ENCODE measurements at places on chromosomes 7 and 10.

DNA sequence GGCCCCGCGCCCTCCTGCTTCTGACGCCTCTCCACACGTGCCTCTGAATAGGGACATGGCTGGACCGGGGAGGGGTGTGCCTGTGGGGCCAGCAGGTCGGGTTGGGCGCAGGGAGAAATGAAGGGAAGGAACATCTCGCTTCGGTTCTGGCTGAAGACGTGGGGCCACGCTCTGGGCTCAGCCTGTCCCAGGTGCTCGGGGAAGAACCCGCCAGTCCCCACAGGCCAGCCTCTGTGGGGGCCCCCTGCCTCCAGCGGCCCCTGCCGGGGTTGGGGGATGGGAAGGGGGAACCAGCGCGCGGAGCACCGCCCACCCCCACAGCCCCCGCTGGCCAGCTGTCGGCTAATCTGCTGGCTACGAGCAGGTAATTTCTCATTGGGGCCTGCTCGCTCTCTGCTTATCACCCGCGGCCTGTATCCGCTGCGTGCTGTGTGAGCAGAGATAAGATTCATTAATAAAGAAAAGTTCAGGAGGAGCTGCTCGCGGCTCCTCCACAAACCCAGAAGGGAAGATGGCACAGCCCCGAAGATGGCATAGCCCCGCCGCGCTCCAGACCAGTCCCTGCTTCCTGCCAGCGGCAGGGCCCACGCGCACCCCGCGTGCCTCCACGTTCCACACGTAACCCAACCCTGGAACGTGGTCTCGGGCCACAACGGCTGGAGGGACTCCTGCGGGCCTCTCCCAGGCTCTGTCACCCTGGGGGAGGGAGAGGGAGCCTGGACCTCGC lies 186.2 kb downstream of the ELFN1 start:
- no peak for DNase-seq

GRCh38 chr7:31036924-31037323 lies 15.2 kb upstream of the ADCYAP1R1 start:
- no peak for DNase-seq

DNA sequence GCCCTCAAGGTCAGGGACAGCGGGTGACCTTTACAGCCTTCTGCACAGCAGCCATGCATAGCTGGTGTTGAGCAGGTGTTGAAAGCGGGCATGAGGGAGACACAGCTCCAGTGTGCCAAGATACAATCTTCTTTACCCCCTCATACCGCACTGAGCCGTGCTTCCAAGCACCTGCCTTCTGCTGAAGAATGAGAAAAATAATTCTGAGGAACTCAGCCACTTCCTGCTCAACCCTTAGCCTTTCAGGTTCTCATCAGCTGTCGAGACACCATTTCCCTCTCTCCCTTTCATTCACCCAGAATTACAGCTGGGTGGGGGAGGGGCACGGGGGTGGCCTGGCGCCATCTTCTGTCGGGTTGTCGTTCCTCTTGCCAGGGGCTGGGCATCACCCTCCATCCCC lies 58.6 kb downstream of the COL13A1 start:
- DNase-seq, result no peak

DNA sequence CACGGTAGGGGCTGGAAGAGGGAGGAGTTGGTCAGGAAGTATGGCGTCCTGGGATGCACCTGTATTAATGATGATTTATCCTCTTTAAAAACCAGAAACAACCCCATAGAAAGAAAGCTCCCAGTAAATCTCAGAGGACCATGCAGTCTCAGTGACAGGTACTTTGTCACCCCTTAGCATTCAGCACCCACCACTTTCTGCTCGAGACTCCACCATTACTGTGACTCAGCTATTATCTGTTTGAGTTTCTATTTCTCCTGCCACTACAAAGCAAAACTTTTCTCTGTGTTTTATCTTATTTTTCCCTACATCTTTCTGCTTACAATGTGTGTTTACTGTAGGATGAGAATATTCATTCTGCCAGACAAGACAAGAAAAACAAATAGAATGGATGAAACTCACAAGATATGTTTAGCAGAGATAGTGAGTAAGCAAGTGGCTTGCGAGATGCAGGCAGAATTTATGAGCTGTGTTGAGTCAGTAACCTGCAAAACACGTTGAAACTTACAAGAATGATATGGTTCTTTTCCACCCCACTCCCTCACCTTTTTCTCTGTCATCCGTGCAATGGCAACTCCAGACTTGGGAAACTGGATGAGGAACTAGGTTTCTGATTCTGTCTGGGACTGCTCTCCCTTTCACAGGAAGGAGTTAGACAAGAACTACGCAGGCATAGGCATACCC lies 127.1 kb downstream of the AOAH start:
- no peak for DNase-seq

DNA sequence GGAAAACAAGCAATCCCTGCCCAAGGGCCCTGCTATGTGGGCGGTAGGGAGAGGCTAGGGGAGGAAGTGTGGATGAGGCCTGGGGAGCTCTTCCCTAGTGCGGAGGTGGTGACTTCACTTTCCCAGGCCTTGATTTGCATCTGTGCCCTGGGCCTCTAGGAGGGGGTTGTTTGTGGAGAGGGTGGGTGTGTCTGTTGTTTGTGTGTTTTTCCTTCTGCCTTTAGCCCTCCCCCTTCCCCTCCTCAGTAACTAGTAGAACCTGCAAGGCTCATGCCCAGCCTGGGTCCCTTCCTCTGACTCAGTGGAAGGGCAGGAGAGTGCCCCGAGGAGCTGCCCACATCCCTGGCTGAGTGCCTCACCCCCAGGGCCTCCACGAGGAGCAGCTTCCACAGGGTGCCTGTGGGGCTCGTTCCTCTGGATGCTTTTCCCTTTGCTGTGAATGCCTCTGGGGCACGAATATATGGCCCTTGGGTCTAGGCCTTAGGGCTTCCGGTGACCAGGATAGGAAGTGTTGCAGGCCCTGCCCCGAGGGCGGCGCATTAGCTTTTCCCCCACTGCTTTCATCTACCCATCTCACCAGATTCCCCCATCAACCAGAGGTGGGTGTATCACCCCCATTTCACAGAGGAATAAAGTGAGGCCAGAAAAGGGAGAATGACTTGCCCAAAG lies 89.4 kb upstream of the DUSP5 start:
- DNase-seq, result no peak

DNA sequence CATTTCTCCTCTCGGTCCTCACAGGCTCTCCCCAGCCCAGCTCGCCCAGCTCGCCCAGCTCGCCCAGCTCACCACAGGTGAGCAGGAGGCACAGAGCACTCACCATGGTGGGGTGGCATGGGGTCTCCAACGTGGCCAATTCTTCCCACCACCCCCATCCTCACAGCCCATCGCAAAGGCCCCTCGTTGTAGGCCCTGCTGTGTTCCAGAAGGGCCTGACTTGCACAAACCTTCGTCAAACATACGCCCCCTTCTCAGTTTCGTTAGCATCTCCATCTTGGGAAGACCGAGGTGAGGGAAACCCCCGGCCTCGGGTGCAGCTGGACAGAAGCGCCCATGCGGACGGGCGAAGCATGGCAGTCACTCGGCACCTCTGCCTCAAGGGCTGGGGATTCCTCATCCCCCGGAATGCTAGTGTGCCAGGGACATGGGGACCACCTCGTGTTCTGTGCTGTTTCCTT lies 304.6 kb downstream of the TNS3 start:
- no peak for DNase-seq

GRCh38 chr7:44889086-44889781 lies 3.9 kb upstream of the PURB start:
- DNase-seq, result no peak

DNA sequence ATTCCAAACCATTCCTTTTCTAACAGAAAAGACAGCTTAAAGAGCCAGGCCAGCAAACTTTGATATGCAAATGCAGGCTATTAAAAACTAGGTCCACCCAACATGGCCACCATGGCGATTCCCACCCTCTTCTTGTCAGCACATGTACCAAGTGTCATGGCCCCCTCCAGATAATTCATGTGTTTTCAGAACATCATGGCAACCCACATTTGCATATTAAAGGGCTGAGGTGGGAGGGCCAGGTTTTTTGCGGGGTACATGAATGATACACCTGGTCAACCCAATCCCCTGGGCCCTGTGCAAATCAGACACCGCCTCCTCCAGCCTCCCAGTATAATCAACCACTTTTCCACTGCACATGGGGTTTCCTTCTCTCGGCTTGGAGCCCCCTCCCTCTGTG lies 965 bp upstream of the ERVW-1 start:
- no peak for DNase-seq

GRCh38 chr7:79619216-79619615 lies 165.7 kb upstream of the MAGI2 start:
- DNase-seq, result no peak

- DNase-seq, result peak; percentile 72
Observed at GRCh38 chr7:1028775-1029636, 15.3 kb upstream of the GPR146 start.

- DNase-seq, result no peak
Observed at GRCh38 chr10:33416691-33417090, 82.2 kb upstream of the NRP1 start.

DNA sequence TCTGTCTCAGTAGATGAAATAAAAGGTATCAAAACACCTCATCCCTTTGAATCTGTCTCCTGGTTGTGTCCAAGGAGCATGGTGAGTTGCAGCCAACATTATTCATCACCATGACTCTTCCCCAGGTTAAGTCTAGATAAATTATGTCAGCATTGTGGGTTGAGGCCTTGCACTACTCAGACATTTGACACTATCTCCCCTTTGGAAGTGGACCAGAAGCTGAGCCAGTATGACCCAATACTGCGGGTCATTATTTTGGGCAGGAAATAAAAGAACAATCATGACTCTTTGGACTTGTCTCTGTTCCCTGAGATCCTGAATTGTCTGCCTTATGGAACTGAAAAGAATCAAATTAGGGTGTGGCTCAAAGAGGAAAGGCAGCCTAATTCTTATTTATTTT lies 168.2 kb upstream of the FAM171A1 start:
- DNase-seq, result no peak

DNA sequence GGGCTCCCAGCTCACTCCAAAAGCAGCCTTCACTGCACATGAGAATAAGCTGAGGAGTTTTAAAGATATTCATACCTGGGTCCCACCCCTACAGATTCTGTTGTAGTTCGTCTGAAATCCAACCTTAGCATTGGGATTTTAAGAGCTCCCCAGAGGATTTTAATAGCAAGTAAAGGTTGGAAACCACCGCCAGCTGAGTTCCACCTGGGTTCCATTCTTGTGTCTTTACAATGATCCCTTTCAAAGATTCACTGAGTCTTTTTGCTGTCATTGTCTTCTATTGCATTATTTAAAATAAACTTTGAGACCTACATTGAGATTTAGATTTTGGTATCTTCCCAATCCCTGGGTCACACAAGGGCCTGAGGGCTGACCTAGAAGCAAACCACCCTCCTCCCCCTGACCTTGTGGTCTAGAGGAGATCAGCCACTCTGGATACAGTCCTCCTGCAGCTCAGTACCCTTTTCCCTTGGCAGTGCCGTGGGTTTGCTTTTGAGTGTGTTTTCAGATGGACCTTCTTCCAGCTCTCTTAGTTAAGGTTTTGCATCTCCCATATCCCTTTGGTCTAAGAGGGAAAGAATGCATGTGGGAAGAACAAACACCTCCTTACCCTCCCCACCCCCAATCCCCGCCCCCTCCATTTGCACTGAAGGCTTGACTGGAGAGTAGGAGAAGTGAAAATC lies 22.6 kb upstream of the SIRT1 start:
- no peak for DNase-seq

GRCh38 chr7:43760861-43761260 lies 2.4 kb downstream of the BLVRA start:
- DNase-seq, result no peak

DNA sequence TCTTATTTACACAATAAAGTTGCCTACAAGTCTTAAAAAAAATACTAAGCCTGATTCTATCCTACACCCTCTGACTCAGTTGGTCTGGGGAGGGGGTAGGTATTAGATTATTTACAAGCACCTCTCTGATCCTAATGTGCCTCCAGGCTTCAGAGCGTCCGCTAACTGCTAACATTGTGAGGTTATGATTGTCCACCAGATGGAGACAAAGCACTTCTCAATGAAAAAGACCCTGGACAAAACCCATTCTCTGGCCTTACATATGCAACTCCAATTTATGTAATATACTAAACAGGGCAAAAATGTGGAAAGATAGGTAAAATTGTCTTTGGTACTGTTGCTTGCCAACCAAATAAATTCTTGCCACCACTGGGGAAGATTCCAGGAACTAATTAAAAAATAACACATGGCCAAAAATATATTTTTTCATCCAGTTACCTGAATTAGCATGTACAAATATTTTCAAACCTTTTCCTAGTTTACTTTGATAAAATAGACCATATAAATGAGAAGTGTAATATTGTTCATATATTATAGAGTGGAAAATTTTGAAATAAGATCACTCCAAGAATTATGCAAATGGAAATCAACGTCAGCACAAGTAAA lies 92.4 kb downstream of the KIF20B start:
- peak; percentile 40 for DNase-seq

DNA sequence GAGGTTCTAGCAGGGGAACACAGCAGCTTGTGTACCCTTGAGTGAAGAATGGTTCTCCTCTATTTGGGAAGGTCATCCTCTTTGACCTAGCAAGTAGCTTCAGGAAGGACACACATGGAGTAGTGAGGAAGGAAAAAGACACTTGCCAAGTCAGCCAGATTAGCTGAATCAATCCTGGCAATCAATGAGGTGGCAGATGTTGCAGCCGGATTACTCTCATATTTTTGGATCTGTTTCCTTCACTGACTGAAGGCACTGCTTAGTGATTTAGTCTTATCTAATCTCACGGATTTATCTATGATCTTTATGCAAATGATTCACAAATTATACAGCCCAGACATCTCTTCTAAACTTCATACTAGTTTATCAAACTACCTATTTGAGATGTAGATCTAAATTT lies 218.8 kb downstream of the GPR158 start:
- DNase-seq, result no peak

DNA sequence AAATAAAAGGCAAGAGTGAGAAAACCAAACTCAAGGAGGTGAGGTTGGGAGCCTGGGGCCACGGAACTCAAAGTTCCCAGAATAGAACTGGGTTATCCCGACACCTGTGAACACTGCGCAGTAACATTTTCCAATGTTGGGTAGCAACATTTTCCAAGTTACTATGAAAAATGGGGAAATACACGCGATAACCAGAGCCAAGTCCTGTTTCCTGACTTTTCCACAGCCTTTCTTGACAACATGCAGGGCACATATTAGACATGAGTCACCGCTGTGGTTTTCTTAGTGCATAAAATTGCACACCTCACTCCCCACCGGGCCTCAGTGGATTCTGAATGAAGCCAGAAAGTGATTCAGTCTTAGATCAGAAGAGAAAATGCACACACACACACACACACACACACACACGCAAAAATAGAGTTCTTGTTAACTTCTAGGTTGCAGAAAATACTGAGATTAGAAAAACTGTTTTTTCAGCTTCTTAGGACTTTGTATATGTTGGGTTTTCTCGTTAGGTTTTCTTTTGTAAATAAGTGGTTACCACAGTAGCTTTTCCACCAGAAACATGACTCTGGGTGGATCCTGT lies 70.0 kb downstream of the CAMK1D start:
- DNase-seq, result peak; percentile 82

Data from stimulated activated CD4-positive, alpha-beta T cell treated with anti-CD3 and anti-CD28 coated beads, Interleukin-4, amount 100 ng/mL, for 24 hours (primary cell).